ENCODE measurements at places on chromosomes 5 and 9.

DNA sequence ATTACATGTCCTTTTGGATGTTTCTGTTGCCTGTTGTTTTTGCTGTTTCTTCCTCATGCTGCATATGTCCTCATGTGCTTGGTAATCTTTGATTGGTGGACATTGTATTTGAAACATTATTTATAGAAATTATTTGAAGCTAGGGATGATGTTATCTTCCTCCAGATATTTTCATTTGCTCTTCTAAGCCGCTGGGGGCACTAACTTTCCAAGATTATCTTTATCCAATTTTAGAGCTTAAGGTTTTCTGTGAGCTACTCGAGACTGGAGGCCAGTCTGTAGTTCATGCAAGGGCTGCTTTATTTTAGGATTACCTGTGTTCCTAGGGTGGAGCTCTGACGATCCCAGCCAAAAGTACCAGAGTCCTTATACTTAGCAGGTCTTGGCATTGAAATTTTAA lies 40.9 kb downstream of the STX17 start:
- DNase-seq: no peak

- DNase-seq: no peak
Measured at GRCh38 chr5:31758803-31759425, 120.0 kb downstream of the PDZD2 start.

GRCh38 chr9:107674721-107675277 lies 185.2 kb upstream of the KLF4 start:
- no peak for DNase-seq

DNA sequence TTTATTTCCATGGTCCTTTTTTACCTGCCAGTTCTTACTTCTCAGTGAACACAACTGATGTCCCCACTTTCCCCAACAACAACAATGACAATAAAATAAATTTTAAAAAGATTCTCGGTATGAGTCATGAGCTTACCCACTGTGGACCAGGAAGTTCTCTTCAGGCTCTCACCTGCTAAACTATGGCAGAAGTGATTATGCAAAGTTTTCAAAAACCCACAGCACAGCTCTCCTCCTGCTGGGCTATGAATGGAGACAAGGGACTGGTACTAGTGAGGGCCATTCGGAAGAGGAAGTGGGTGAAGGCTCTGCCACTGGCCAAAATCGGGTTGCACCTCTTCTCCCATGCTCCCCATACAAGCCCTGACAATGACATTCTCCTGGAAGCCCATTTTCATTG lies 429.4 kb downstream of the PIK3R1 start:
- DNase-seq: no peak

- no peak for DNase-seq
Measured at GRCh38 chr5:140637371-140638100, 1.7 kb upstream of the TMCO6 start.

GRCh38 chr9:71781391-71781790 lies 13.1 kb upstream of the CEMIP2 start:
- no peak for DNase-seq

GRCh38 chr9:96029722-96030530 lies 154.4 kb downstream of the ERCC6L2 start:
- DNase-seq: peak; percentile 67

- no peak for DNase-seq
Measured at GRCh38 chr5:95845391-95845790, 22.9 kb upstream of the GLRX start.

- no peak for DNase-seq
Measured at GRCh38 chr5:158698023-158698639, 401.6 kb downstream of the EBF1 start.

GRCh38 chr5:169801324-169801777 lies 164.3 kb downstream of the DOCK2 start:
- no peak for DNase-seq

DNA sequence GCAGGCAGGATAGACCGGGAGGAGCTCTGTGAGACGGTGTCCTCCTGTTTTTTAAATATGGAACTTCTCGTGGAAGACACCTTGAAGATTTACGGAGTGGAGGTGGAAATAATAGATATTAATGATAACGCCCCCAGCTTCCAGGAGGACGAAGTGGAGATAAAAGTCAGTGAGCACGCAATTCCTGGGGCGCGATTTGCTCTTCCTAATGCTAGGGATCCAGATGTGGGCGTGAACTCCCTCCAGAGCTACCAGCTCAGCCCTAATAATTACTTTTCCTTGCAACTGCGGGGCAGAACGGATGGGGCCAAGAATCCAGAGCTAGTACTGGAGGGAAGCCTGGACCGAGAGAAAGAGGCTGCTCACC lies 621 bp downstream of the PCDHGA11 start:
- DNase-seq: no peak

- no peak for DNase-seq
Measured at GRCh38 chr5:42807722-42808447, 3.8 kb downstream of the SELENOP start.

- no peak for DNase-seq
Measured at GRCh38 chr5:62499756-62500155, 78.9 kb upstream of the LRRC70 start.

DNA sequence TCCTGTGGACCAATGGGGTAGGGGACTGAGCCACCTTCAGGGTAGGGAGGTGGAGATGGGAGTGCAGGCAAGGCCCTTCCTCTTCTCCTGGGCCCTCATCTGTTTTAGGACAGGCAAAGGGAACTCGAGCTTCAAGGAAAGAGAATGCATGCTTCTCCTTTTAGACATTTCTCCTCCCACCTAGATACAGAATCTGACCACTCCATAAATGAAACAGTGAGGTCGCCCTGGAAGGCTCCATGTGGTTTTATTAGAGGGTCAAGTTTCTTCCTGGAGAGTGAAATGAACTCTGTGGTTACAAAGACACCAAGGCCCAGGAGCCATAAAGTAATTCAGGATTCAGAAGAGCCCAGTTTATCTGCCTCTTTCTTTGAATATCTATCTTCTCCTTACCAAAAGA lies 14.9 kb downstream of the LHFPL2 start:
- DNase-seq: no peak

DNA sequence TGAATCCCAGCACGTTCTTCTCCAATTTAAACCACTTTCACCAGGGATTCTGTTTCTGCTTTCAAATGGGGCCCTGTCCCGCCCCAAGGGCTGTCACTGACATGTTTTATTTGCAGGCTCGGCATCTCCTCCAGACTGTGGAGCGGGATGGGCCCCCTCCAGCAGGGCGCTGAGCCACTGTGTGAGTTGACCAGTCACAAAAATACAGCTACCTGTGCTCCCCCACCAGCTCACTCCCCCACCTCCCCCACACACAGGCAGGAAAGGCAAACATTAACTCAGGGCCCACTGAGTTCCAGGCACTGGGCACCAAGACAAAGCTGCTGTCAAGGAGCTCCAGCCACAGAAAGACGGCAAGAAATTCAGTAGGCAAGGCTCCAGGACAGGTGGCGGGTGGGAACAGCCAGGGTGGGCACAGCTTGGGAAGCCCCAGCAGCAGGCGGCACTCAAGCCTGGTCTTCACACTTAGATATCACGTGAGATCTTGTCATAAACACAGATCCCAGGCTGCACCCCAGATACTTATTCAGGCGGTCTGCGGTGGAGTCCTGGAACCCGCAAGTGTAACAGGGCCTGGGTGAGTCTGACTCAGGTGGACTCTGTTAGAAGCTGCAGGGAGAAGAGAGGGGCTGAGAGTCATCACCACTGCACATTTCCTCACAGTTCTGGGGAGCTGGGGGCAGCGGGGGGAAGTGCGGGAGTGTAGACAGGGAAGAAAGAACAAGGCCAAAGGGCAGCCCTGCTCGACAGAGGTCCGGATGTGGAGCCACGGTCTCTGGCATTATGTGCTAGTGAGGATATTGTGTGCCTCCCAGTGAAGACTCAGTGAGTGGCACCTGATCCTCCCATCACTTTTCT lies 44.7 kb downstream of the OR2V1 start:
- peak; percentile 70 for DNase-seq

GRCh38 chr5:36651761-36652685 lies 45.6 kb downstream of the SLC1A3 start:
- no peak for DNase-seq

DNA sequence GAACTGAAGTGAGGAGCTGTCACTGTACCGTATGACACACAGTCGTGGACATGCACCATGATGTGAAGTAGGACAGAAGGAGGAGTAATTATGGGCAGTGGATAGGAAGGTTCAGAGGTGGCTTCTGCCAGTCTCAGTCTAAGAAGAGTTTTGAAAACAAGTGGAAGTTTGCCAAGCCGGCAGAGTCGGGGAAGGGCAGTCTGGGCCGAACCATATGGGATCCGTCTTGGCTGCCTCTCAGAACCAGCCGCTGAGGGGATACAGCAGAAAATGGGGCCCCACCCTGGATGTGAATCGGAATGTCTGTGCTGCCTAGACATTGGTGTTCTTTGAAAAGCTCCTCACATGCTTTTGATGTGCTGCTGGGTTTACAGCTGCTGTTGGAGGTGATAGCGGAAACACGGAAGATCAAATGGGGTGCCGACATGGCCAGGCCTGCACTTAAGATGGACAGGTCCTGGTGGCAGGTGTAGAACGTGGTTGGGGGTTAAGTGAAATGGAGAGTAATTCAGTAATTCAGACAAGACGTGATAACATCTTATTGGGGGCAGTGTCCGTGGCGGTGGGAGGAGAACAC lies 11.2 kb downstream of the SNX18 start:
- DNase-seq: no peak

- no peak for DNase-seq
Measured at GRCh38 chr9:125971050-125971449, 223.9 kb downstream of the PBX3 start.

DNA sequence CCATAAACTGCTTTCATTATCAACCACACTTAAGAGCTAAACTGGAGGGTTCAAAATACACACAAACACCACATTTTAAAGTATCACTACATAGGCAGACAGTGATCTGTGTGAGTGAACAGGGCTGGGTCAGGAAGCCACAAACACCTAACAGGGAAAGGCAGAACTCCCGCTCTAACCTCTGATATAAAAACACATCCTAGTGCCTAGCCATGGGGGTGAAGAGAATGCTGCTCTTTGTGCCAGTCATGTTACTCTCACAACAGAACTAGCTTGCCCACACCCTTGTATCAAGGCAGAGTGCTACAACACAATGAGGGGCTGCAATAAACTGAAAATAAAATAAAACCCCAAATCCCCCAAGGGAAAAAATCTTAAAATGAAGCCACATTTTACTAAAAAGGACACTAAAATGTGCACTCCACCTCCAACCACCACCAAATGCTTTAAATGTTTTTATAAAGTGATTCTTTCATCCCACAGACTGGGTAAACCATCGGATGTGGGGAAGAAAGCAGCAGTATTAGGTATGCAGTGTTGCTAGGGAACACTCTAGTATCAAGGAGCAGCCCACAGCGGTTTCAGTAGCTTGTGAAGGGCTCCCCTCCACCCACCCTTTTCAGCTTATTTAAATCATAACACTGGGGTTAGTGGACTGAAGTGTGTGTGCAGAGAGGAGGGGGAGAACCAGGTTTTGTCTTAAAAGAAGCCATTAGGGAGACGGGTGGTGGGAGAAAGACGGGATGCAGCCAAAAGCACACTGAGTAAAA lies 64.5 kb downstream of the TMEM161B start:
- no peak for DNase-seq

- DNase-seq: no peak
Measured at GRCh38 chr5:75457161-75457560, 54.3 kb downstream of the CERT1 start.

GRCh38 chr5:83441747-83442146 lies 29.8 kb upstream of the VCAN start:
- DNase-seq: no peak

DNA sequence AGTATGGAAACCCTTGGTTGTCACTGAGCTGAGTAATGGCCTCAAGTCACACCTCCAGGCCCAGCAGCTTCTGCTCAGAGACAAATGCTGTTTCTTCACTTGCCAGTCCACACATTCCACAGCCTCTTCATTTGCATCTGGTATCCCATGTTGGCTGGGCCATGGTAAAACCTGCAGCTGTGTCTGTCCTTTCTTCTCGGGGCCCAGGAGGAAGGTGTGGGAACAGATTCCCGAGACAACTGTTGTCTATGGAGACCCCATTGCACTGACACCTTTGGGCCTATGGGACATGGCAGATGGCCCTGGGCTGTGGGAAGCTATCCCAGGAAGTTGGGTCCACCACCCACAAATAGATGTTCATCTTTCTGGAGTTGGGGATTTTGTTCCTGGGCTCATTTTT lies 85.1 kb downstream of the MACROH2A1 start:
- DNase-seq: no peak

DNA sequence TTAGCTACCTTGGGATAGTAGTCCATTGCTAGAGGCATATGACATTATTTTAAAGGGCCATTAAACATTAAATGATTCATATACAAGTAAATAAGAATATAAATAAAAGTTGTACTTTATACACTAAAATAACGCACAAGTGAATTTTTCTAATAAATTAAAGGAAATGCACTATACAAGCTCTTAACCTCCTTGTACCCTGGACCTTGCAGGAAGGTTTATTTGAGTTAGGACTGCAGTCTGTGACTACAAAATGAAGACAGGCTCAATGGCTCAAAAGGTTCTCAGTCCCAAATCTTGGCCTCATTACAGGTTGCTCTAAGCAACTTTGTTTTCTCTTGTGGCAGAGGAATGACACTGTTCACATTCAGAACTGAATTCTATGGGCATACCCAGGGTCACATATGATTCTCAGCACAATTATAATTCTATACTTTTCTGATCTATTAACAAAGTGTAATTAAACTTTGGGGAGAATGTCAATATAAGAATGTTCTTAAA lies 34.4 kb downstream of the FEM1C start:
- no peak for DNase-seq

GRCh38 chr9:77679088-77679487 lies 31.0 kb upstream of the GNA14 start:
- no peak for DNase-seq

DNA sequence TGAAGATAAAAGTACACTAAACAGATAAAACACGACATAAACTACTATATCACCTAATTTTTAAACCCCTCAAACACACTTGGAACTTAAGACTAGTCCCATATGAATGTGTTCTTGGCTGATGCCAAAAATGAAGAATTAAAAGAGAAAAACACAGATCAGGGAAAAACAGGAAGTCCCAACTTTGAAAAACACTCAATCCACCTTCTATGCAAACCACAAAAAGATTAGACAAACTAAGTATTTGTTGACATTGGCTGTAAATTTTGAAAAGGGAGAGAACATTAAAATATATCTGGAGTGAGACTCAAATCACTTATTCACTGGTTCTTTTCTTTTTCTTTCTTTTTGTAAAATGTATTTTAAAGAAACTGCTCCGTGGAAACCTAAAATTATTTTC lies 81.4 kb downstream of the ANKH start:
- no peak for DNase-seq

DNA sequence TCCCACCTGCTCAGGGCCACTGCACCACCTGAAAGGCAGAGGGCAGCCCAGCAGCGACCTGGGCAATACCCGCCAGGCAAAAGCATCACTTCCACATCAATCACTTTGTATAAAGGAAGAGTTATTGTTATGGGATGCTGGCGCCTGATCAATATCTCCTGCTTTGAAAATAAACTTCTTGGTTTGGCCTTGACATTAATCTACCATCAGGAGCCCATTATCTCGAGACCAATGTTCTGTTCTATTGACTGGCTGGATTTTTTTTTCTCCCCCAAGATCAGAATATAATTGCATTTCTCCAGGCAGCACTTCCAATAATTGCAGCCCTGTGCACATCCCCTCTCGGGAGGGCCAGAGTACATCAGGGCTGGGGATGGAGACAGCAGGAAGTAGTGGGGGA lies 44.4 kb upstream of the SAP30L start:
- no peak for DNase-seq

- no peak for DNase-seq
Measured at GRCh38 chr5:105506692-105507277, 1944.2 kb upstream of the NUDT12 start.

GRCh38 chr5:140020601-140021177 lies 22.4 kb downstream of the NRG2 start:
- no peak for DNase-seq

GRCh38 chr9:121298016-121298538 lies 30.1 kb downstream of the GSN start:
- DNase-seq: no peak
